ENCODE measurements at places on chromosomes 5 and 9.

DNA sequence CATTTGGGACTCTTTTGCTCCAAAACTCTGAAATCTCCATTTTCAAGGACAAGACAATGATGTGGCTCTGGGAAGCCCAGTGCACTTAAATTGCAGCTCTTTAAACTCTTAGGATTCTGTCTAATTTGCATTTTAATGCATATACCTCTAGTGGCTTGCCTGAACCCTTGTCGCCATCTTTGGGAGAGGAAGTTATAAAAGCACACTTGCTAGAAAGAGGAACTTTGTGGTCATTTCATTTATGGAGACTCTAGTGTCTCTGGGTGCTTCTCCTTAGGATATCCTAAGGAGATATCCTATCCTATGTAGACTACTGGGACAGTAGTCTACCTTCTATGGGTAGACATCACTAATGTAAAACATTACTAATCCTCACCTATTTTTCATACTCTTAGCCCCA is 77.3 kb upstream of the SLC1A3 start:
- DNase-seq: no peak

DNA sequence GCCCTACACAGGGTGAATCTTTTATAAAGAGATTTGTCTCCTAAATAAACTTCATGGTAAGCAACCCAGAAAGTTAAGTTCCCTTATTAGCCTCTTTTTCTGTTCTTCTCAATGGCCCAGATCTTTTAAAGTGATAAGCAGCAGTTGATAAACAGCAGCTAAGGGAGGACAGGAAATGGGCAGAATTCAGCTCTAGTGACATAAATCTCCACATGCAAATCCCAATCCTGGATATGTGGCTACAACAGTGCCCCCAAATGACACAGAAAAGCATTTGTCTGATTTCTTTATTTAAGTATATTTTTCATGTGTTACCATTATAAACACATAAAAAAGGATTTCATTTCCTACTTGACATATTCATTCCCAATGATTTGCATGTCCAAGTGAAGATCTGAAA is 199.0 kb downstream of the DTWD2 start:
- no peak for DNase-seq

GRCh38 chr9:135992486-135993408 is 31.6 kb upstream of the UBAC1 start:
- DNase-seq: no peak

DNA sequence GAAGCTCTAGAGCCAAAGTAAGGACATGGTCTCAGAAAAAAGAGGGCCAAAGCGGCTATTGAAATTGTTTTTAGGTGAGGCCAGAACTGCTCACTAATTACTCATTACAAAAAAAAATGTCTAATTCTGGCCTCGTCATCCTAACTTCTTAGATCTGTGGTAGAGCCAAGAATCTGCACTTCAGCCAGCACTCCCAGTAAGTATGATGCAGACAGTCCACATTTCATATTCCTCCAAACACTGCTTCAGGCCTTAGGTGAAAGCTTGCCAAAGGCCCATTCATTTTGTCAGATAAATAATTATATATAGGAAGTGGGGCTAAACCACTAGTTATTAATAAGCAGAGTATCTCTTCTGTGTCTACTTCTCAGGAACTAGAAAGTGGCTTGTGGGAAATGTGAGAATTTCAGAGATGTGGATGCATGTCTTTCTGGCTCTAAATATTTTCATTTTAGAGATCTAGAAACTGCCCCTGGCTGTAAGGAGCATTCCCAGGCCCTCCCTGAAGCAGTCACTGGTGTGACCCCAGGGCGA is 554.0 kb downstream of the TLE4 start:
- DNase-seq: no peak

DNA sequence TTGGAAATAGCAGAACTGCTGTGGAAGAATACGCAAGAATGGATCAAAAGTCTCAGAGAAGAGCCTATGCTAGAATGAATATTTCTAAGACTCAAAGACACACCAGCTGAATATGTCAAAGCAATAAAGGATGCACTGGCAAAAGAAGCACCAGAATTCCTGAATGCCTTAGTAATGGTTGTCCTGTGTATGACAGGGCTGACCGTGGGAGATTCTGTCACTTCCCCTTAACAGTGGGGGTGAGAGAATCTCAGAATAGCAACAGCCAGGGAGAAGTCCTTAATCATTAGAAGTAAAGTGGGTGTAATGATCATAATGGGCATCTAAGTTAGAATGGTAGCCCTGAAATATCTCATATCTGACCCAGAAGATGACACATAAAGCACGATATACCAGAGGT is 14.6 kb upstream of the PRR16 start:
- no peak for DNase-seq

DNA sequence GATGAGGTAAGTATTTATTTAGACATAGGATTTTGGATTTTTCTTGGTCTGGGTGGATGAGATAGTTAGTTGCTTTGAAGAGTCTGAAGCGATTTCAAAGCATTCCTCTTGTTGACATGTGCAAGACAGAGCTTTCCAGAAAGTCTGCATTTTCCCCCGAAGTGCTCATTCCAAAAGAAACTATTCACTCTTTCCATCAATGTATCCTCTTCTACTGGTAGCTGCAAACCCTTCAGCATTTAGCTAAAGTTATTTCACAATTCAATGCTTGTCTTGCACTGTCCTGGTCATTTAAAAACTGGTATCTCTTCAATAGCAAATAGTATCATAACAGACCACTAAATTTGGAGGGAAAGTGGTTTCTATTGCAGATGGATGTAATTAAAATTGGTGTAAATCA is 13.0 kb downstream of the NREP start:
- DNase-seq: no peak

- DNase-seq: no peak
Observed at GRCh38 chr9:3793971-3794383, 268.2 kb upstream of the RFX3 start.

DNA sequence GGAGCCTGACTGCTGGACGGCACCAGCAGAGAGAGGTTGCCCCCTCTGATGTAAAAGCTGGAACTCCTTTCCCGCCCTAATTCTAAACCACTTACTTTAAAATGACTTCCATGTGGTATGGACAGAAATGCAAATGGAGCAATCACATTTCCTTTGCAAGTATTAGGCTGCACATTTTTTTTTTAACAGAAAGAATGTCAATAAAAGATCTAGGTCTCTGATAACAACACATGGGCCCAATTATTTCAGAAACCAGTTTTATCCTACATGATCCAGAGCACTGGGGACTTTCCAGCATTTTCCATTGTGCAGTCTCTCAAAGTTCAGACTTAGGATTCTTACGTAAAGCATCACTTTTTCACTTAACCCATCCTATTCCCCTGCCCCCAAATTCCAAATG is 203.7 kb downstream of the NXNL2 start:
- DNase-seq: peak; percentile 36

DNA sequence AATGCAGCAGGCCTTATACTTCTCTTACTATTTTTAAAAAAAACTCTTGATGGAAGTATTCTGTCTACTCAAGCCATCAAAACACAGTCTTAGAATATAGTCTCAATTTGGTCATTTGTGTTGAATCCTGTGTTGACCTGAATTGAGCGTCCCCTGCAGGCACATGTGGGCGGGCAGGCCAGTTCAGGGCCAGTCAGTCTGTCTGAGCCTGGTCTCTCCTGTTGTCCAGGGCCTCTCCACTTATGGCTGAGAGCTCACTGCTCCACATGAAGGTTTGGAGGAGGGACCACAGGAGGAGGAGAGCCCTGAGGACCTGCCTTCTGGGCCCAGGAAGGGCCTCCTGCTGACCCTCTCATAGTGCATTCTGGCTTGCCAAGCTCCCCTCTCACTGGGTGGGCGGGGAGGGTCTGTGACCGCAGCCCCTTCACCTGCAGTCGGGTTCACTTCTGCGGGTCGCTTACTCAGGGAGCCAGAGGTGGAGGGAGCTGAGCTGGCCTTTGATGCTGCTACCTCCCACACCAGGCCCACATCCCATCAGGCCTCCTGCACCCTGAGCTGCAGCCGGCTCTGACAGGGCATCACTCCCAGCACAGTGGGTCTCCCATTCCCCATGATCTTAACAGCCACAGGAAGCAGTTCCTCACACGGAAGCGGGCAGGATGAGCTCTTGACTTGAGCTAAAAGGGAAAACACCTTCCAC is 178.2 kb upstream of the S1PR3 start:
- no peak for DNase-seq

- DNase-seq: no peak
Observed at GRCh38 chr5:96871686-96872085, 4.6 kb upstream of the ERAP2 start.

DNA sequence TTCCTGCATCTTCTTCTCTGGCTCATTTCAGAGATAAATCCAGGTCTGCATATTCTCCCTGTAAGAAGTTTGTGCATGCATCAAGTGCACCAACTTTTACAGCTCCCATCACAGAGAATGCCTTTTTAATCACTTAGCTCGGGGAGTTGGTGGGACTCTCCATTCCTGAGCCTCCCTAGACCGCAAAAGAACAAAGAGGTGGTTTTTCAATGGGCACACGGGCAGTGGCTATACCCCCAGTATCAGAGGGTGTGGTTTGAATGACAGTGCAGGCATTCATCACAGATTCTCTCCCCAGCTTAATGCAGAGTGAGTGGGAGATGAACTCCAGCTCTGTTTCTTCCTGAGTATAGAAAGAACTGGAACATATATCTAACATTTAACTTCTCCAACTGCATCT is 264.7 kb upstream of the NR4A3 start:
- DNase-seq: no peak

DNA sequence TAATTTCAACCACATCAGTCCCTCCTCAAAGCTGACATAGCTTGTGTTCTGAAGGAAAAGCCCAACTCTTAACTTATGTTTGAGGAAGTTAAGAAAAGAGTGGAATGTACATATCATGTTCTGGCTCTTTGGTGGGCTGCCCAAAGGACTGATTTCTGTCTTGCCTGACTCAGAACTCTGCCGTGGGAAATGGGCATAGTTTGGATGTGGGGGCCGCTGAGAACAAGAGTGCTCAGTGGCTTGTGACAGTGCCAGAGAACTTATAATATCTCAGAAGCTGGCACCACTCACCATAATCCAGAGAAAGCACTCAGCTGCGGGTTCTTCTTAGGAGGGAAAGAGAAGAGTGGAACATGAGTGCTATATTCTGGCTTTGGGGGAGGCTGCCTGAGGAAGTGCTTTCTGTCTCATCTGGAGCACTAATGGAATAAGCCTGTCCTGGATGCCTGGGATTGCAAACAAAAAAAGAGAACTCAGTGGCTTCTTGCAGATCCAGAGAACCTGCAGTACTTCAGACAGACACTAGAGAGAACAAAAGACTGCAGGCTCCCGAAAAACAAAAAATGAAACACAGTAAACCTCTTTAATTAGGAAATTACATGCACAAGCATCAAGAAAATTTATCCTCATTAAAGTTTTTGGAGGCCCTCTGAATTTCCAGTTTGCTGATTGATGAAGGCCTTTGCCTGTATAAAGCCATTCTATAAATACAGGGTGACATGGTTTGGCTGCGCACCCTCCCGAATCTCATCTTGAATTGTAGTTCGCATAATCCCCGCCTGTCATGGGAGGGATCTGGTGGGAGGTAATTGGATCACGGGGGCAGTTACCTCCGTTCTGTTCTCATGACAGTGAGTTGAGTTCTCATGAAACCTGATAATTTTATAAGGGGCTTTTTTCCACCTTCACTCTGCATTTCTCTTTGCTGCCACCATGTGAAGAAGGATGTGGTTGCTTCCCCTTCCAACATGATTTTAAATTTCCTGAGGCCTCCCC is 207.0 kb downstream of the DMAC1 start:
- DNase-seq: no peak

DNA sequence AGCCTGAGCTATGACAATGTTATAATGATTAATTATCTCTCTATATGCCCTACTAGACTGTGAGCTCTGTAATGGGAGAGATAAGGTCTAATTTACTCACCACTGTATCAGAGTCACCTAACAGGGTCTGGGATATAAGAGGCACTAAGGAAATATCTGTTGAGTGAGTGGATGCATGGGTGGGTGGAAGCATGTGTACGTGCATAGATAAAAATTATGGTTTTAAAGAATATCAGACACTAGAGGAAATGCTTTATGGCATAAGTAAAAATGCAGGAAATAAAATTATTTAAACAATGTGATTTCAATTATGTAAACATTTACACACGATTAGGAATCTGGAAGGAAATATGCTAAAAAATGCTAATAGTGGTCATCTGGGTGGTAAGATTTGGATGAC is 137.8 kb downstream of the SPOCK1 start:
- no peak for DNase-seq

DNA sequence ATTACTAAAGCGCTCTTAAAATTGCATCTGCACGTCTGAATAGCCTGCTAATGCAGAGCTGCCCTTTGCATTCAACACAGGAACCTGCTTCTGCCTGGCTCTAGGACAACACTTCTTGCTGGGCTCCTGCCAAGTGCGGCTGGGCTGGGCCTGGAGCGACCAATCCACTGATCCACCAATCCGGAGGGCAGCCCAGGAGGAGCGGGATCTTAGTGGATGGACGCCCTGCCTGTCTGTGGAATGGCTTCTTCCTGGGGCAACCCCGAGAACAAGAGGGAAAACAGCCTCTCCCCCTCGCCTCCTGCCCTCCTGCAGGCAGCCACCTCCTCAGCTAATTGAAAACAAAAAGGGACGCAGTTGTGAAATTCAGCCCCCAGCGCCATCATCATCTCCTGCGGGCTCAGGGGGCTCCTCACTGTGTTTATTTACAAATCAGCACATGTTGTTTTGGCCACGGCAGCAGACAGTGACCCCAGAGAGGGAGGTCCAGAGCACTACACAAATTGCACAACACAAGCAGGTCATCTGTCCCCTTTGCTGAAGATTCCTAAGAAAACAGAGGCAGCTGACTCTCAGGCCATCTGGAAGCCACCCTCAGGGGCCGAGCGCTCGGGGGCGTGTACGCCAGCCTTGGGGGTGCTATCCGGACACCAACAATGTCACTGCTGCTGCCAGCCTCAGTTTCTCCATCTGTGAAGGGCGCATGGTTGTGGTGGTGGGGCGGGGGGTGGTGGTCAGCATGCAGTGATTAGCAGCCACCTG is 57.3 kb downstream of the GADD45G start:
- DNase-seq: peak; percentile 12

DNA sequence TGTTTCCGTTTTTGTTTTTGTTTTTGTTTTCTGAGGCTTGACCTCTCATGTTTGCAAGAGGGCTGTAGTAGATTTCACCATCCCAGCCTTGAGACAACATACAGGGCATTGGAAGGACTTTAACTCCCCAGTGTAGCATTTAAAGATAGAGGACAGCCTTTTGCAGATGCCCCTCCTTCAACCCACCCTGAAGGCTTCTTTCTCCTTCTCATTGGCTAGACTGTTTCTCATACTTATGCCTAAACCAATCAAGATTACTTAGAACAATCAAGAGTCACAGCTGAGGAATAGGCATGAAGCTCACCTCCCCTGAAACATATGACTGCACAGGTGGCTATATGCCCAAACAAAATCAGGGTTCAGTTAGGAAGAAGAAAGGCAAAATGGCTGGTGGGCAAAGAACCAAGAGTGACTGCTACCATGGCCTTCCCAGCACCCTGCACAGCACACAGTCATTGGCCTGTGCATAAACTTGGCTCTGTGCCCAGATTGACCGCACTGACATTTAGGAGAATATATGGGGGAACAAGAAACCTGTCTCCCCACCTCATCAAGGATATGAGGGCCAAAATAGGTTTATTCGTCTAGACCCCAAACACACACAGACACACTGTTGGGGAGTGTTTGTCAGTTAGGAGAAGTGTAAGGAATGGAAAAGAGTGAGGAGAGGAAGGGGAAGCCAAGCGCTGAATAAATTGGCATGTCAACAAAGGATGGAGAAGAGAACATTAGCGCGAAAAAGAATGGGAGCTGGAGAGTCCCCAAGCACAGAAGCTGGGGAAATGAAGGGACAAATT is 137.3 kb upstream of the RANBP3L start:
- no peak for DNase-seq
